Left lung (tissue), 14 donors: ENCODE measurements at places on chromosomes 1 and 21. TPM values are rescaled to one million over a fixed set of nuclear protein-coding genes. Genes with fewer than 3 reads are reported as not detected.

DNA sequence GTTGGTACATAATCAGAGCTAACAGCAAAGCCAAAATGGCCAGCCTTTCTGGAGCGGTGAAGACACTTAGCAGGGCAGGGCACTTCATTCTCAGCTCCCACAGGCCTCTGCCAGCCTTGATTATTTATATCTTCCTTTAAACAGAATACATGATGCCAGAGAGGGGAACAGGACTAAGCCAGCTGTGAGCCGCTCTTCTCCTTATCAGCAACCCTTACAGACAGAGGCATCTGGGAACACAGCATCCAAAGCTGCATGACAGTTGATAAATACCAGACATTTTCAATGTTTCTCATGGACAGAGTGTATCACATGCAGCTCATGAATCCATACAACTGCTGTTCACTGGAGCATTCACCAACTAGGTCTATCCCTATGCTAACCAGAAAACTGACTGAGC is 29.1 kb downstream of the DNAJC11 start:
- DNase-seq: no peak

DNA sequence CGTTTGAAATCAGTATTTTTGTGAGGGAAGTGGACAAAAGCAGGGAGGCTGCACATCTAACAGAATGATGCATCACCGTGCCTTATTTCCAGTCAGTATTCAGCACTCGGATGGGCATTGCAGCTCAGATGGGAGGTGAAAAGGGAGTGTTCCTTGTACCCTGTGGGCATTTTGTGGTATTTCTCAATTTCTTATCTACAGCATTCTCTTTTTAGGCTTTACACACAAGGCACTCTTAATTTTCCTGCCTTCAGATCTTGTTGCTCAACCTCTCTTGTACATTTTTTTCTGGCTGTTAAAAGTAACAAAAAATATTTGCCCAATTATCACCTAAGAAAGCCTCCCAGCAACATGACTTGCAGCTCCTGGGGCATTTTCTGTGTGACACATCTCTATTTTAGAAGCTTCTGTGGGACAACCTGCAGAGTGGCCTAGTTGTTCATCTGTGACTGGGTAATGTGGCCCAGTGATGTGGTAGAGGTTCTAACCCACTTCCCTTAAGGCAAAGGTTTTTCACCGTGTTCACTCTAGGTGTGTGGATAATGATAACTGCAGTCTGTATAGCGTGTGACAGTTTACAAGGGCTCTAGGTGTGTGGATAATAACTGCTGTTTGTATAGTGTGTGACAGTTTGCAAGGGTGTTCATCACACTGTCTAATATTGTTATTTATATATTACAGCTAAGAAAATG is 257.2 kb downstream of the PTGER3 start:
- DNase-seq: no peak

- peak; percentile 80 for DNase-seq
These were observed 10.0 kb downstream of the PSRC1 start for GRCh38 chr1:109272831-109273547.

GRCh38 chr1:191839891-191840290 is 318.4 kb upstream of the RGS18 start:
- no peak for DNase-seq

- DNase-seq: no peak
These were observed 5.0 kb downstream of the SYT11 start for GRCh38 chr1:155864393-155864792.

- DNase-seq: peak; percentile 65
These were observed 1.6 kb downstream of the ADAMTS5 start for GRCh38 chr21:26965040-26965906.

GRCh38 chr1:161908264-161908663 is 115.4 kb downstream of the OLFML2B start:
- DNase-seq: no peak

- no peak for DNase-seq
These were observed 115.9 kb upstream of the IVNS1ABP start for GRCh38 chr1:185432948-185433347.

GRCh38 chr1:153292185-153292584 is 20.6 kb downstream of the PGLYRP3 start:
- DNase-seq: no peak

GRCh38 chr1:212467843-212468482 is 35.2 kb downstream of the NENF start:
- no peak for DNase-seq

- DNase-seq: no peak
These were observed 44.9 kb upstream of the PCBP3 start for GRCh38 chr21:45598666-45599065.

DNA sequence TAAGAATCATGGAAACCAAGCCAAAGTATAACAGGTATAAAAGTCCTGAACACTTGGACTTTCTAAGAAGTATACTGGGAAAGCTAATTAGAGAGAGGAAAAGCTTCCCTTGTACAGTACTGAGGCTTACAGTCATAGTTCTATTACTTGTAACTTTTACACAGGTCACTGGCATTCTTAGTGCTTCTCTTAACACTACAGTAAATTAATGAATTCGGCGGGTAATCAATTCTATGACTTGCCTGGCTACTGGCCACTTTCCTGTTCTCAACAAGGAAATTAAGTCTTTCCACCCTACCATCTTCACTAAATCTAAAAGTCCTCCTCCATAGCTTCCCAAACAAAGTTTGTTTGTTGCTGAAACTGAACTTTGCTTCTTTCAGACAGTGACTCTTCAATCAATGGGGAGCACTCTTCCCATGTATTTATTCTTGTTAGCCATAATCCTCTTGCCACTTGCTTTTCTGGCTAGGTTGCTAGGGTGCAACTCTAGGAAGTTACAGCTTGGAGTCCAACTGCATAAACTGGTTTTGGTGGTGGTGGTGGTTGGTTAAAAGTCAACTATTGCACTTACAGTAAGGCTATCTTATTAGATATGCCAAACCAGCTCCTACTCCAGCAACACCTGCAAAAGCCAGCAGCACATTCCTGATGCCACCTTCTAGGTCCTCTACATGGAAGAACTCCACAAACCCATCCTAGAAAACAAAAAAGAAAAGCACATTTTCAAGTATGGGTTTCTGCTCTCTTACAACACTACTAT is 2.4 kb downstream of the MCL1 start:
- no peak for DNase-seq

- no peak for DNase-seq
These were observed 603.8 kb downstream of the PTPRC start for GRCh38 chr1:199242601-199243000.

Gene SPRR3
- polyA plus RNA-seq: 0.24 TPM

Gene FLG2
- 0.11 TPM for polyA plus RNA-seq

Gene VANGL2
- polyA plus RNA-seq: 42.7 TPM

Gene APOBEC4
- 0.49 TPM for polyA plus RNA-seq

Gene FAM163A
- polyA plus RNA-seq: 0.13 TPM

Gene PRELP
- 1.6 TPM for polyA plus RNA-seq

Gene GNG4
- 2.5 TPM for polyA plus RNA-seq

Gene UAP1
- polyA plus RNA-seq: 32.1 TPM

Gene PTPN14
- polyA plus RNA-seq: 17.2 TPM

Gene BTF3L4
- 73.1 TPM for polyA plus RNA-seq
